Foreskin fibroblast (primary cell): ENCODE measurements at places on chromosomes 2 and 18.

- no peak for DNase-seq
These were observed 94.5 kb downstream of the VSNL1 start for GRCh38 chr2:17634997-17635396.

GRCh38 chr18:68693091-68693815, 21.7 kb downstream of the TMX3 start:
- no peak for DNase-seq

- no peak for DNase-seq
These were observed 135.8 kb downstream of the IKZF2 start for GRCh38 chr2:213015387-213016165.

GRCh38 chr2:10473121-10473756, 25.1 kb upstream of the ODC1 start:
- no peak for DNase-seq

DNA sequence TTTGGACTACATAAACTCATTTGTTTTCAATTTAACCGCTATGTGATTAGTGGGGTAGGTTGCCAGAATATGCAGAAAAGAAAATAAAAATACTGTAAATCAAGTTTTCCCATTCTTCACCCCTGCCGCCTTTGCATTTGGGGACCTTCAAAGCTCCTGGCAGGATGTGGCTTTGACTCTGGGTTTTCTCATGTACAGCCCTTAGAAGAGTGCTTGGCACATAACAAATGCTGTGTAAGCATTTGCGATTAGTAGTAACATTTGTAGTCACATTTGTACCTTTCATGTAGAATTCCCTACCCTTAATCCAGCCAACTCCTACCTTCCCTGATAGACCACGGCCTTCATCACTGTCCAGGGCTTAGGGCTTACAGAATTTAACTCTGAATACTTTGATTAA, 262.6 kb downstream of the MREG start:
- DNase-seq, result no peak

DNA sequence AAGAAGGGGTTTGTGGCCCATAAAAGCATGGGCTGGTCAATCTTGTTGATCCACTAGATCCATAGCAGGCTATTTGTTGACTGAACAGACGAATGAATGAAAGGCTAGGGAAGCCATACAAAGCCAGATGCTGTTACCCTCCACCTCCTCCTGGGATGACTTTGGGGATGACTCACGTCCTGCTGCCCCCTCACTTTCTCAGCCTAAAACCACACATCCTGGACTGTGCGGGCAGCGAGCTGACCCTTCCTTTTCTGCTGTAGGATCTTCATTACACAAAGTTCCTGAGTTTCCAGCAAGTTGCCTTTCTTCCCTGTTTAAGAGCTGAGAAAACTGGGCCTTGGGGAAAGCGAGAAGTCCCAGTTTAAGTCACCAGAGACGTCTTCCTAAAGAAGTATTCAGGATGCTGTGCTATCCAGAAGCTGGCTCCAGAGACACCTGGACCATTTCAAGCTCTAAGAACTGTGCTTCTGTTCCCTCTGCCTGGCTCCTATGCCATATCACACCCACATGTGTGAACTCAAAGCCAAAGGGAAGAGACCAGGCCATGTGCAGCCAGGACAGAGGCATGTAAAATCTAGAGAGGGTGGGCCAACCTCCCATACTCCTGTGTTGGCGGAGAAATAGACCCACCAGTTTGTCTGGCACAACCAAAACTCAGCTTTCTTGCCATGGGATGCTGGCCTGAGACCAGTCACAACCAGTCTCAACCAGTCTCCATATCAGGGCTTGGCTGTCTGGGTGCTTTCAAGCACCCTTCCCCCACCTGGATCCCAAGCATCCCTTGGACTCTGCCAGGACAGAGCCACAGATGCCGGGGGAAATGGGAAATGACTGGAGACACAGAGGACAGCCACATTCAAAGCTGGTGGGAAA, 4.7 kb upstream of the SLC20A1 start:
- DNase-seq, result peak; percentile 97

- peak; percentile 72 for DNase-seq
These were observed 39.3 kb downstream of the AP1S3 start for GRCh38 chr2:223797811-223798721.

DNA sequence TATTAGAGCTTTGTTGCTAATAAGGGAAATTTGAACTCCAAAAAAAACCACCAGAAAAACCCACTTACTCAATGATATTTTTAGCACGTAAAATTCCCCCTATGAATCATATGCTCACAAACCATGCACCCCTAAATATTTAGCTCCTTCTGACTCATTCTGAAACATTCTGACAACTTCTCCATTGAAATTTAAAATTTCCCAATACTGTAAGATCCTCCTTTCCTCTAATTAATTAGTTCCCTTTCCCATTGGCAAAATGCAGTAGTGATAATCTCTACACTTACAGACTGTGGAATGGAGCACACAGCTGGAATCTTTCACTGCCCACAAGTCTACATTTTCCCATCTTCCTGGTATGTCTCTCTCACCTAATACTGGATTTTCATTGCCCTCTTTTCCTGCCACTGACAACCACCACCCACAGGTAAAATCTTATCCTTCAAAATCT, 215.8 kb upstream of the ACVR2A start:
- no peak for DNase-seq

DNA sequence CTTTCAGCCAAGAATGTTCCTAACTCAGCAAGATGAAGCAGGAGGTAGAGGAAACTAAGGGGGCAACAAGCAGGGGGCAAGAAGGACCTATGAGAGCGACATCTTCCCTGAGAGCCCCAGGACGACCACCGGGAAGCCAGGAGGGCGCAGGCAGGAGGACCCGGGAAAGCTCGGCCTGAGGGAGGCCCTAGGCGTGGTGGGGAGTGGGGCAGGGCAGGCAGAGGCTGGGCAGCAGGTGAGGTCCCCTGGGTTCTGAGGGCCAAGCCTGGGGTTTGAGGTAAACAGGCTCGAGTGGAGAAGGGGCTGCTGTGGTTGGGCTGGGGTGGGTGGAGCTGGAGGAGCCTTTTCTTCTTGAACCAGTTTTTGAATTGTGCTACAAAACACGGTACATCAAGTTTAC, 1.3 kb upstream of the ALPI start:
- no peak for DNase-seq

GRCh38 chr2:8543060-8543382, 138.8 kb upstream of the ID2 start:
- DNase-seq, result no peak

GRCh38 chr2:60285626-60286316, 267.7 kb downstream of the BCL11A start:
- DNase-seq, result no peak

GRCh38 chr18:41135146-41135545, 819.9 kb upstream of the PIK3C3 start:
- DNase-seq, result no peak

DNA sequence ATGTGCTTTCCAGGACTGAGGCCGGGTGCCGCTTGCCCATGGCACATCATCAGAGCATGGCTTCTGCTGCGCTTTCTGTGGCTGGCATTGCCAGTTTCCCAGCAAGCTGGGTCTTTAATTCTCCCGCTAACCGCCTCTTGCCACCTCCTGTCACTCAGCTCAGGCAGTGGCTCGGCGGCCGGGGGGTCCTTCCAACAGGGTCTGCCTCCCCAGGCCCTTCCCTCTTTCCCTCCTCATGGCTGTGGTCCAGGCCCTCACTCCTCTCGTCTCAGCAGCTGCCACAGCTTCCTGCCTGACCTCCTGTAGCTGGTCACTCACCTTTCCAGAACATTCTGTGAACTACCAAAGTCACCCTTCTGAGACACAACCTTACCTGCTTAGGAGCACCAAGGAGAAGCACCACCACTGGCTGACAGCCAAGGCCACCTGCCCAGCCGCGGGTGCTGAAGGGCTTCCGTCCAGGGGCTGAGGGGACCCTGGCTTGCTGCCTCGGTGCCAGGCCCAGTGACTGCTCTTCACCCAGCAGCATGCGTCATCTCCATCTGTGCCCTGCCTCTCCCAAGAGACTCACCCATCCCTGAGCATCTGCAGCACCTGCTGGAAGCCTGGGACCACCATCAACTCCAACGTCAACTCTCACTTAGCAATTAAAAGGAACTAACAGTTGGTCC, 22.6 kb downstream of the CHMP1B start:
- no peak for DNase-seq

- DNase-seq, result no peak
These were observed 30.3 kb downstream of the GPR75 start for GRCh38 chr2:53829273-53829979.

DNA sequence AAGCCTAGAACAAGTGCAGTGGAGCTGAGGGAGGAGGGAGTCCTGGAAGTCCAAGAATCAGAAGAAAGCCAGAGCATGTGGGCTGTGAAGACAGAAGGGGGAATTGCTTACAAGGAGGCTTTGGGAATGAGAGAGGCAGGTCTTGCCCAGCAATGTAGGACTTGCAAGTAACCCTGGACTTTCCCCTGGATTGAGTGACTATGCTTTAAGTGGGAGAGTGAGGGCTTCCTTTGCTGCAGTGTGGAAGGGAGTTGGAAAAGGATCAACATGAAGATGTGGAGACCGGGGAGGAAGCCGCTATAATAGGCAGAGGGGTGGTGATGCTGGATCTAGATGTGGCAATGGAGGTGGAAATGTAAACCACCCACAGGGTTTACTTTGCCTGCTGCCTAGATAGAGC, 13.8 kb upstream of the SCYGR1 start:
- no peak for DNase-seq

DNA sequence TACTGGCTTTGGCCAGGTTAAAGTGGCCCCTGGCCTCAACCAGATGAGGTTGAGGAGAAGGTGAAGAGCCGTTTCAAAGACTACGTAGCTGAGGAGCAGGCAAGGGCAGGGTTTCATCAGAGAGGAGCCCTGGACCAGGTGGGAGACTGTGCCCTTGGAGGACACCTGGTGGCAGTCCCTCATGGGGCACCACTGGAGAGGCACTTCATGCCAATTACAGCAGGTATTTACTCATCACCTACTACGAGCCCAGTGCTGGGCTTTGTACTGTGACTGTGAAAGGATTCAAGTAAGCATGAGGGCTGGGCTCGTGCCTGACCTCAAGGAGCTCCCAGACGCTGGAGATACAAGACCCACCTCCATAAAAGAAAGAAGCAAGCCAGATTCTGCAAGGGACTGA, 37.6 kb downstream of the SMAD7 start:
- no peak for DNase-seq

- DNase-seq, result no peak
These were observed 6.9 kb downstream of the METTL4 start for GRCh38 chr18:2564373-2564772.

DNA sequence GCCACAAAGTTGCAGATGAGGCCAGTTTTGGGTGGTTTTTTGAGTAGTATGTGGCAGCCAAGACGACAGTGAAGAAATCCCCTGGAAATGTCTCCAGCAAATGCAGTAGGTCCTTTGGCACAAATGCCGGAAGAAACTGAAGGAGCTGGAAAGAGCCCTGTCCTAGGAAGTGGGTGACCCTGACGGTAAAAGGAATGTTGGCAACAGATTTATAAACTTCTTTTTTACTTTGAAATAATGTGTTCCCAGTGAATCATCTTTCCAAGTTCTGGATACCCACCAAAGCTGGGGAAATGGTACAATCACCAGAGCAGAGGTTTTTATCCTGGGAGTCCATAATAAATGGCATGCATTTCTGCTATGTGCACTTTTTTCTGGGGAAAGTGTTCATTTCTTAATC, 112.9 kb downstream of the CSRNP3 start:
- peak; percentile 33 for DNase-seq

- no peak for DNase-seq
These were observed 156.1 kb upstream of the CYRIA start for GRCh38 chr2:16821692-16822091.

GRCh38 chr2:120914839-120915521, 179.3 kb downstream of the GLI2 start:
- DNase-seq, result peak; percentile 94

- no peak for DNase-seq
These were observed 59.1 kb upstream of the TMEM178A start for GRCh38 chr2:39606585-39606984.

- no peak for DNase-seq
These were observed 440.2 kb upstream of the ST6GAL2 start for GRCh38 chr2:107325981-107326786.

DNA sequence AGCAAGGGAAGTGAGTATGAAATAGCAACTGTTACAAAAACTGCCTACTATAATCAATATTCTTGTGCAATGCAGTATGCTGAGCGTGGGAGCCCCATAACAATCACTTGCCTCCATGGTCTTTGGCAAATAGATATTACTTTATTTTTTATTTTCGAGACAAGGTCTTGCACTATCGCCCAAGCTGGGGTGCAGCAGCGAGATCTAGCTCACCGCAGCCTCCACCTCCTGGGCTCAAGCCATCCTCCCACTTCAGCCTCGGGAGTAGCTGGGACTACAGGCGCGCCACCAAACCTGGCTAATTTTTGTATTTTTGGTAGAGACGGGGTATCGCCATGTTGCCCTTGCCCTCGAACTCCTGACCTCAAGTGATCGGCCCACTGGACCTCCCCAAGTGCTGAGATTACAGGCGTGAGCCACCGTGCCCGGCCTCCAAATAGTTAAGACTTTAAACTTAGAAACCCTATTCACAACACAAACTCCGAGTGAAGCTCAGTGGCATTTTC, 1.2 kb upstream of the CCNT2 start:
- DNase-seq, result no peak

- peak; percentile 45 for DNase-seq
These were observed 156.7 kb downstream of the EXOC6B start for GRCh38 chr2:72669121-72669520.

GRCh38 chr18:42611134-42611533, 504.4 kb downstream of the RIT2 start:
- DNase-seq, result no peak

- no peak for DNase-seq
These were observed 462.3 kb upstream of the MEX3C start for GRCh38 chr18:51659781-51660180.

- DNase-seq, result no peak
These were observed 17.5 kb downstream of the COL4A4 start for GRCh38 chr2:227146456-227146855.

GRCh38 chr2:95062242-95063085, 37.0 kb downstream of the MAL start:
- no peak for DNase-seq

- peak; percentile 36 for DNase-seq
These were observed 112.7 kb downstream of the MCFD2 start for GRCh38 chr2:46802665-46803546.

DNA sequence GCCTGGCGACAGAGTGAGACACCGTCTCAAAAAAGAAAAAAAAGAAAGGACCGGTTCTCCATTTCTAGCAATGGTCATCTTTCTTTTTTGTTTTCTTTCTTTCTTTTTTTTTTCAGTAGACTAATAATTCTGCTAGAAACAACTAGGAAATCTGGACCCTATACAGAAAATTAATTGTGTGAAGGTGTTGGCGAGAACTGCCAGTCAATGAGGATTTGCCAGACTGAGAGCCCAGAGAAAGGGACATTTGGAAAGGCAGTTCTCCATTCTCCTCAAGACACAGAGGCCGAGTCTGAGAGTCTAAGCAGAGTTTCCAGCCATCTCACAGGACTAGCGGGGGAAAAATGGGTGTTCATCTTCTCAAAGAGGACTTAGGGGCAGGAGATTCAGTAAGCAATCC, 123.6 kb upstream of the GPC1 start:
- no peak for DNase-seq

GRCh38 chr2:43018179-43019024, 208.0 kb downstream of the ZFP36L2 start:
- DNase-seq, result peak; percentile 94

GRCh38 chr18:47969816-47970215, 39.4 kb upstream of the SMAD2 start:
- no peak for DNase-seq

- no peak for DNase-seq
These were observed 270.5 kb downstream of the ACTR3 start for GRCh38 chr2:114160263-114160981.
